ENCODE measurements at places on chromosomes 7 and 10.

DNA sequence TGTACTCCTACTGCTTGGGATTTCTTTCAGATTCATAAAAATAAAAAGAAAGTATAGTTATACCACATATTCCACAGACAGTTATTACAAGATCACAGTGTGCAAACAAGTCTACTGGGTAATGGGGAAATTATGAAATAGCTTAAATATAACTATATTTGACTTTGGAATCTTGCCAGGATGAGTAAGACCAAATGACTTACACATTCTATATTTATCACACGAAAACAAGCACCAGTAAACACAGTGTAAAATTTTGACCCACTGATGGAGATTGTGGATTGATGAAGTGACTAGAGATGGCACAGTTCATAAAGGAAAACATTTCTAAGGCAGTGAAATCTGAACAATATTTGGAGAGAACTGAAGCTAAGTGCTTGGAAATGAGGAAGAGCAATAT is 339.7 kb downstream of the THSD7A start:
- DNase-seq: no peak

GRCh38 chr10:130997267-130998045 is 314.1 kb downstream of the TCERG1L start:
- DNase-seq: no peak

DNA sequence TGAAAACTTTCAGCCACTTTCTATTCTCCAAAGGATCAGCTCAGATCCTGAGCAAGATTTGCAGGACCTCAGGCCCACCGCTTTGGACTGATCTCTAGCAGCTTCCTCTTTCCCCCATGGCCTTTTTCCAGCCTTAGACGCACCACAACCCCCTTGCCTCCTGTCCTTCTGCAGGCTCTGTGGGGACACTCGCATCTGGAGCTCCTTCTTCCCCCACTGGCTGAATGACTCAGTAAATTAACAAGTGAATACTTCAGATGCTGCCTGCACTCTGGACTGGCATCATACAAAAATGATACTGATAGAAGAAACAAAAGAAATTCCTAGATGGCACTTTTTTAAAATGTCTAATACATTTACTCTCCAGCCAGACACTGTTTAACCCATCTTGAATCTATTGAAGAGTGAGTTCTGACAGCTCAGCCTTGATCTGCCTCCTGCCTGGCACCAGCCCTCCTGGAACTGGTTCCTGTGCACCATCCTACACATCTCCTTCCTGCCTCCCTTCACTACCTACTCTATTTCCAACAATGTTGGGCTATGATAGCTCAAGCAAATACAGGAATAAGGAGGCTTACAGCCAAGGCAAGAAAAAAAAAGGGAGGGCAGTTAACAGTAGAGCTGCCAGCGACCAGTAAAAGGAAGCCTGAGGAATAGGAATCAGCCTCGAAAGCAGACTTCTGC is 3.3 kb downstream of the FRMPD2 start:
- DNase-seq: no peak

- DNase-seq: no peak
Observed at GRCh38 chr7:138608275-138608674, 92.9 kb downstream of the SVOPL start.

GRCh38 chr7:135291809-135292253 is 58.2 kb downstream of the STRA8 start:
- no peak for DNase-seq

GRCh38 chr7:80498481-80499349 is 13.1 kb downstream of the GNAT3 start:
- no peak for DNase-seq

- no peak for DNase-seq
Observed at GRCh38 chr7:30027065-30027456, 559 bp upstream of the FKBP14 start.

DNA sequence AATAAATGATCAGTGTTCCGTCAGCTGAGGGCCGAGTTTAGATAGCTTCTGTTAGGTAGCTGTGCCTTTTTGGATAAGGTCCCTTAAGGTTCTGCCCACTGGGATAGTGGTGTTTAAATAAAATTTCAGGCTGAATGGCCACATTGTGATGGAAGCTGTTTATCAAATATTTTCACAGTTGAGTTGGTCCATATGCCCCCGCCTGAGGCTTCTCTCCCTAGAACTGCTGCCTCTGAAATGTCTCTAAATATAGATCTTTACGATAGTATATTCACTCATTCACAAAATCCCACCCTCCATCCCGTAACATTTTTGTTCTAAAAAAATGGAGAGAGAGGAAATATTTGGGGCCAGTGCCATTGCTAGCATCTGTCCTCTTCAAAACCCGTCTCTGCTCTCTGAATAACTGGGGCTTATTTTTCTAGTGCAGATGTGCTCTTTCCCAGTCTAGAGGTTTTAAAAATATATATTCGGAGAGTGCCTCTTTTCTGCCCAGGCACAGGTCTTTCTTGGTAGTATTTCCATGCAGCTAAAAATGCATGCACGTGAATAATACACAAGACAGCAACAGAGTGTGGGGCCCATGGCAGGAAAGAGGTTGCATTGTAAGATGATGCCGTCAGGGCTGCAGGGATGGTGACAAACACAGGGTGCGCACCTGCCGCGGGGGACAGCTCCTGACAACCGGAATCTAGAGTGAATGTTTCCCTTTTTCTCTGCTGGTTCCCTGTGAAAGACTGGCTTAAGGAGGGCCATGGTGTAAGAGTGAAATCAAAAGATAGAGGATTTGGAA is 105.4 kb upstream of the BTBD16 start:
- DNase-seq: no peak

DNA sequence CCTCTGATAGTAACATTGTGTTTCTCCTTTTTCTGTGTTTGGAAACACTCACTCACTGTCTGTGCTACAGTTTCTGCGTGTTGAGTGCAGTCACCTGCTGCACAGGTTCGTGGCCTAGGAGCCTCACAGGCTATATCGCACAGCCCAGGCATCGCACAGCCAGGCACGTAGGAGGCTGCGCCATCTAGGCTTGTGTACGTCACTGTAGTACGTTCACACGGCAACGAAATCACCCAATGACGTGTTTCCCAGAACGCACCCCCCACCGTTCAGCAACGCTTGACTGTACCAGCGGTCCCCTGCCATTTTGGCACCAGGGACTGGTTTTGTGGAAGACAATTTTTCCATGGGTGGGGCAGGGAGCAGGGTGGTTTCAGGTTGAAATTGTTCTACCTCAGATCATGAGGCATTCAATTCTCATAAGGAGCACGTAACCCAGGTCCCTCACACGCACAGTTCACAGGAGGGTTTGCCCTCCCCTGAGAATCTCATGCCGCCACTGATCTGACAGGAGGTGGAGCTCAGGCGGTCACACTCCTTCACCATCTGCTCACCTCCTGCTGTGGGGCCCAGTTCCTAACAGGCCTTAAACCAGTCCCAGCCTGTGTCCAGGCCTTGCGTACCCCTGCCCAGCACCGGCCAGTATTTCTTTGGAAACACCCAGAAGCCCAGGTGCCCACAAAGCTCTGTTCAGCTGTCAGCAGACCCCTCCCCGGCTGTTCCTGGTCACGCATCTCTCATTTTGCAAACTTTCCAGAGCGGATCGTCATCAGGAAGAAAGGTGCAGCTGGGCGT is 23.2 kb upstream of the PRKAR1B start:
- DNase-seq: no peak

- DNase-seq: peak; percentile 97
Observed at GRCh38 chr10:102917962-102918816, at the start of gene CNNM2. Gene CNNM2 (plus strand): TSS chr10:102918294. CDS start chr10:102918481, 187 bp downstream.

GRCh38 chr7:95279417-95279816 is 44.9 kb downstream of the PON1 start:
- DNase-seq: no peak

- no peak for DNase-seq
Observed at GRCh38 chr10:77771450-77771849, 133.8 kb upstream of the KCNMA1 start.

DNA sequence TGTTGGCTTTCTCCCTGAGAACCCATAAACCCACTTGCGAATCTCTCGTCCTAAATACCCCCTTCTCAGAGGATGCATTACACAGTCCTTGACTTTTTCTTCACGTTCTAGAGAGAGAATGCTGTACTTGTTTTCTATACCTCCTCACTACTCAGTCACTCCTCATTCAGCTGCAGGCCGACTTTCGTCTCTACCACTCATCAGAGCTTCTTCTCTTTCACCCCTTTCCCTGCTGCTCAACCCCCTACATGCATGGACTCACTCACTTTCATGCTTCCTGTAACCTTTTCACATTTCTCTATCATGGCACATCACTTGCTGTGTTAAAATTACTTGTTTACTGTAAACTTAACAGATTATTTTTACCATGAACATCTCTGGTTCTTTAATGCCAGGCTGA is 19.8 kb downstream of the MDFIC start:
- no peak for DNase-seq

DNA sequence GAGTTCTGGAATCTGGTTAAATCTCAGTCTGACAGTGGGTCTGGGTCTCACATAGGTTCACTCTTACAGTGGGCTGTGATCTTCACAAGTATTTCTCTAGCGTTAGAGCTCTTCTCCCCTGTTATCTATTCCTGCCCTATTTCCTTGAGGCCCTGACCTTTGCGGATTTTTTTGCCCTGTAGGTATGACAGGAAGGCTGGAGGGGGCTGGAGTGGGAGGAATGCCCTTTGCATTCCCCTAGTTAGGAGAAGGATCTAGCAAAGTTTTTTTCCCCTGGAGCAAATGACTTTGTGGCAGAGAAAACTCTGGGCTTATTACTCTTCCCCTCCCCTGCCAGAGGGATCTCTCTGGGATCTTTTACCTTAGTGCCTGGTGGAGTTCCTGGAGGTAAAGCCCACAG is 49.2 kb downstream of the GALNT11 start:
- no peak for DNase-seq

- DNase-seq: no peak
Observed at GRCh38 chr7:424961-425793, 94.5 kb downstream of the PDGFA start.

- DNase-seq: no peak
Observed at GRCh38 chr7:142391191-142391992, 133.5 kb upstream of the PRSS58 start.

- DNase-seq: no peak
Observed at GRCh38 chr10:90175161-90175681, 473.8 kb downstream of the KIF20B start.

All from stimulated activated CD4-positive, alpha-beta T cell treated with anti-CD3 and anti-CD28 coated beads, Interleukin-15, amount 100 ng/mL, for 1 hour (primary cell).